ENCODE measurements at places on chromosomes 1 and 21.

DNA sequence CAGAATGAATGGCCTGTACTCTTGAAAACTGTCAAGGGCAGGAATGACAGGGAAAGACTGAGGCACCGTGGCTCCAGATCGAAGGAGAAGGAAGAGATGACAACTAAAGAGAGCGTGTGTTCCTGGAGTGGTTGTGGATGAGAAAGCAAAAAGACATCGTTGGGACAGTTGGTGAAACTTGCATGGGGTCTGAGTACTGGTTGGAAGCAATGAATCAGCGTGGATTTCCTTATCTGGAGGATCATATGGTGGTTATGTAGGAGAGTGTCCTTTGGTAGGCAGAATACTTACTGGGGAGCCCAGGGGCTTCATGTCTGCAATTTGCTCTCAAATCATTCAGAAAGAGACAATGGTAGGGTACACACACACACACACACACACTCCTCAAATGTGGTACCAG is 13.9 kb downstream of the LEMD1 start:
- no peak for DNase-seq

GRCh38 chr1:25954282-25954938 is 43.5 kb downstream of the PAFAH2 start:
- no peak for DNase-seq

- no peak for DNase-seq
Measured at GRCh38 chr1:31239653-31240241, at the start of gene NKAIN1. NKAIN1 (minus strand) TSS chr1:31239887; CDS start chr1:31239547, 340 bp downstream.

GRCh38 chr1:115275216-115275615 is 62.8 kb downstream of the NGF start:
- DNase-seq, result no peak

GRCh38 chr21:25558123-25558522 is 49.2 kb downstream of the MRPL39 start:
- DNase-seq, result no peak

- no peak for DNase-seq
Measured at GRCh38 chr1:15963968-15964648, 11.8 kb downstream of the ZBTB17 start.

DNA sequence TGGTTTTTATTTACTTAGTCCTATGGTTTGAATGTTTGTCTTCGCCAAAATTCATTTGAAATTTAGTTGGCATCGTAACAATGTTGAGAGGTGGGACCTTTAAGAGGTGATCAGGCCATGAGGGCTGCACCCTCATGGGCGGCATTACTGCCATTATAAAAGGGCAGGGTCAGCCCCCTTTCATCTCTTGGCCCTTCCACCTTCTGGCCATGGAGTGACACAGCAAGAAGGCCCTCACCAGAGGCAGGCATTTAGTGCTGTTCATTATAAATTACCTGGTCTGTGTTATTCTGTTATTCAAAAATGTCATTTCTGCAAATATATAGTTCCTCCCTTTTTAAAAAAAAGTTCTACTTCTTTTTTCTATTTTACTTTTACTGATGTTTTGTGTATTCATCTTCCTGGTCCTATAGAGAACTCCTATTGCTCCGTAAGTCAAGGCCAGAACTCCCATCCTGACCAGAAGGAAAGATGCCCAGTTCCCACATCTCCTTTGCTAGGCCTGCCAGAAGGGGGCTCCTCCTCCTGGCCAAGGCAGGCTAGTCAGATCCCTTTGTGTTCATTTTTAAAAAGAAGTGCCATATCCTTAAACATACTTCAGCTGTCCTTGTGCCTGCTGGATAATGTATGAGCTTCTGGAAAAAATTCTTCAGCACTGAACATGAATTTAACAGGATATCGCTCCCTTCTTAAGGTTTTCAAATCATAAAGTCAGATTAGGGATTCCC is 10.0 kb upstream of the LBR start:
- DNase-seq, result no peak

GRCh38 chr1:221620437-221621384 is 121.2 kb downstream of the DUSP10 start:
- no peak for DNase-seq

GRCh38 chr1:167893798-167894197 is 20.1 kb downstream of the ADCY10 start:
- DNase-seq, result no peak

DNA sequence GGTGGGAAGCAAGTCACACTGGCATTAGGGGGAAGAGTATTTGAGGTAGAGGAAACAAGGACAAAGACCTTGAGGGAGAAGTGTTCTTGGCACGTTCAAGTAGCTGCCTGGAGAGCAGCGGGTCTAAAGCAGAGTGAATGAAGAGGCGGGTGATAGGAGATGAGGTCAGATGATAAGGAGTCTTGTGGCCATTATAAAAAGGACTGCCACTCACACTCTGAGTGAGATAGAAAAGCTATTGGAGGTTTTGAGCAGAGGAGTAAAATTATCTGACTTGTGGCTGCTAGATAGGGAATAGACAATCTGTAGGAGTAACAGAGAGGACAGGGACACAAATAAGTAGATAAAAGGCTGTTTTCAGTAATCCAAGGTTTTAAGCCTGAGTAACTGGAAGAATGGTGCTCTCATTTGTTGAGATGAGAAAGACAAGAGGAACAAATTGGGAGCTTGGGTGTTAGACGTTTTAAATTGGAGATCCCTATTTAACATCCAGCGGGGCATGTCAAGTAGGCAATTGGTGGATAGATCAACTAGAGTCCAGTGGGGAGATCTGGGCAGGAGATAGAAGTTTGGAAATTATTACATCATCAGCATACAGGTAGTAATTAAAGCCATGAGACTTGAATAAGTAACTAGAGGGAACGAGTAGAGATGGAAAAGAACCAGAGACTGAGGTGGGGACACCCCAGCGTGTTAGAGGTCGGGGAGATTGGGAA is 43.7 kb downstream of the HENMT1 start:
- no peak for DNase-seq

DNA sequence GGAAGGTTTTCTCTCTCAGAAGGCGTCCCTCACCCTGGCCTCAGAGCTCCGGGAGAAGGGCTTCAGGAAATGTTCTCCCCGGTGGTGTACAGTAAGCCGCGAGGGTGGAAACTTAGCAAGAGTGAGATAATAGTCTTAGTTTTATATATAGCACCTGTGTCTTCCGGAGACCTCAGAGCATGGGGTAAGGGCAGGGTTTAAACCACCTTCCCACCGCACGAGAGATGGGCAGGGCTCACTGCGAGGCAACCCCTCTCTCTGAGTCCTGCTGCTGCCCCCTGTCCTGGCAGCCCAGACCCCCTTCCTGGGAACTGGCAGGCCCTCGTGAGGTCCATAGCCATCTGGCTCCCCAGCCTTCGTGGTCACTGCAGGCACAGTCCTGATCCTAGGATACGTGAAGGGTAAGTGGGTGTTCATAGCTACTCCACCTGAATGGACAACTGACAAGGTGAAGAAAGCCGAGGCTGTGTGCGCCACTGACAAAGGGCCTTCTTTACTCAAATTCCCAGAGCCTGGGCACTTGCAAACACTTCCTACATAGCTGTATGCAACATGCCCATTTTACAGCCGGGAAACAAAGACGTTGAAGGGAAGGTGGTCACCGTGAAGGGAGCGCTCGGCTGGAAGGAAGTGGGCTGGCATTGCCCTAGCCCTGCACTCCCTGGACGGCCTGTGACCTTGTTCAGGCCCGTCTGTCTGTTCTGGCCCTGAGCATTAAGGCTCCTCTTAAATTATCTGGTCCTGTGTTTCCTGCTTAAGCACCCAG is 26.9 kb downstream of the ITPKB start:
- no peak for DNase-seq

DNA sequence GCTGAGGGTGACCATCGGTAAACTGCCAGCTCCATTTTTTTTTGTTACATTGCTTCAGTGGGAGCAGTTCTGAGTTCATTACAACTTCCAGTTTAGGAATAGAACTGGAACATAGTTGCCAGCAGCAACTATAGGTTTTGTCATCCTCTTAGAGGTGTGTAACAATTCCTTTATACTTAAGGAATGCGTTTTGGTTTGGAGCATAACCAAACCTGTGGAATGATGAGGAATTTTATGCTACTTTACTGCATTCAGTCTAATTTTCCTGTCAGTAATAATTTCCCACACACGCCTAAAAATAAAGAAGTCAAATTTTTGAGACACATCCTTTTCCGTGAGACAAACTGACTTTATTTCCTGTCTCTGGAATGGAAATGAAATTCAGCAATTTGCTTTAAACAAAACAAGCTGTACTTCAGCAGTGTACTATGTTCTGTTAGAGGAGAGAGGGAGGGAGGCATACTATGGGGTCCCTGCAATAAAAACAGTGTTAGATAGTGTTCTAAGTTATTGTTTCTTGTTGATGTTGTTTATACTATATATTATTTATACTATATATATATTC is 4.8 kb upstream of the AMPD1 start:
- no peak for DNase-seq

DNA sequence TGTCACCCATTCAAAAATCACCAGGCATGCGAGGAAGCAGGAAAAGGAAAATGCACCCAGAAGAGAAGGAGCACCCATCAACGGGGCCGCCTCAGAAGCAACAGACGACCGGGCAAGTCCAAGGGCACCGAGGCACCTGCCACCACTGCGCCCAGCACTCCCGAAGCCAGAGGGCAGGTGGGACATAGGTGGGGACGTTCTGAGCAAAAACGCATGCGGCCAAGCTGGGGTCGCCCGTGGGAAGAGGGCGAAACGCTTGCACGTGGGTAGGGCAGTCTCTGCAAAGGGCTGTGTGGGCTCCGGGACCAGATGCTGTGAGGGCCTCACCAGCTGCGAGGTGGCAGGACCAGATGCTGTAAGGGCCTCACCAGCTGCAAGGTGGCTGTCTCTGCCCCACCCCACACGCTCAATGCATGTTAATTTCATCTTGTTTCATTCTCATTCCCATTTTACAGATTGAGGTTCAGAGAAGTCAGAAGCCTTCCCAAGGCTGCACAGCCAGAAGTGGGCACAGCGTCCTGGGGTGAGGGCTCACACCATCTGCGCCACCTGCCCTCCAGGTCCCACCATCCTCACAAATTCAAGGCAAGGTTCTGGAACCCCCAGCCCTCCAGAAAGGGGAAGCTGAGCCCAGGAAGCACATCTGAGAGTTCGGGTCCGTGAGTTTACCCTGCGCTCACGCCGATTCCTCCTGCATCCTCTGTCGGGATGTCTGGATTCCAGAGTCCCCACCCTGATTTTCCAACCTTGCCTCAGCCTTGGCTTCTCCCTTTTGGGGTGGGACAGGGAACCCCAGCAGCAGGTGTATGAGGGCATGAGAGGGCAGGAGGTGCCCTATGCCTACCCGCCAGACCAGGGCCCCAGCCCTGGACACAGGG is 8.2 kb upstream of the SAMD11 start:
- no peak for DNase-seq

DNA sequence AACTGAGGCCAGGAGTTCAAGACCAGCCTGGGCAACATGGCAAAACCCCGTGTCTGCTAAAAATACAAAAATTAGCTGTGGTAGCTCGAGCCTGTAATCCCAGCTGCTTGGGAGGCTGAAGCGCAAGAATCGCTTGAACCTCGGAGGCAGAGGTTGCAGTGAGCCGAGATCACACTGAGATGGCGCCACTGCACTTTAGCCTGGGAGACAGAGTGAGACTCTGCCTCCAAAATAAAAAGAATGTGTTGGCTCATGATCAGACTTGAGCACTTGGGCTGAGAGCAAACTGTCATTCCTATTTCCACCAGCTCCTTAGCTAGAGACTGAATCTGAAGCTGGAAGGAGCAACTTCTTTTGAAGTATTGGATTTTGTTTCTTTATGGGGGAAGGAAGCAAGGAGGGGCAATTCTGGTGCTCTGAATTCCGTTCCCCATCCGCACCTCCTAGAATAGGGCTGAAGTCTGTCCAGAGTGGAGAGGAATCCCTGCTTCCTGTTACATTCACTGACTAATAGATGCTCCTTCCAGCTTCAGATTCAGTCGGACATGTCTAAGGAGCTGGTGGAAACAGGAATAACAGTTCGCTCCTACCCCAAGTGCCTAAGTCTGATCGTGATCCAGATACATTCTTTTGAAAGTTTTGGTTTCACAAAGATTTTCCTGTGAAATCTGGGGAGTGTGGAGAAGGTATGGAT is 3.8 kb downstream of the ZNF672 start:
- no peak for DNase-seq

DNA sequence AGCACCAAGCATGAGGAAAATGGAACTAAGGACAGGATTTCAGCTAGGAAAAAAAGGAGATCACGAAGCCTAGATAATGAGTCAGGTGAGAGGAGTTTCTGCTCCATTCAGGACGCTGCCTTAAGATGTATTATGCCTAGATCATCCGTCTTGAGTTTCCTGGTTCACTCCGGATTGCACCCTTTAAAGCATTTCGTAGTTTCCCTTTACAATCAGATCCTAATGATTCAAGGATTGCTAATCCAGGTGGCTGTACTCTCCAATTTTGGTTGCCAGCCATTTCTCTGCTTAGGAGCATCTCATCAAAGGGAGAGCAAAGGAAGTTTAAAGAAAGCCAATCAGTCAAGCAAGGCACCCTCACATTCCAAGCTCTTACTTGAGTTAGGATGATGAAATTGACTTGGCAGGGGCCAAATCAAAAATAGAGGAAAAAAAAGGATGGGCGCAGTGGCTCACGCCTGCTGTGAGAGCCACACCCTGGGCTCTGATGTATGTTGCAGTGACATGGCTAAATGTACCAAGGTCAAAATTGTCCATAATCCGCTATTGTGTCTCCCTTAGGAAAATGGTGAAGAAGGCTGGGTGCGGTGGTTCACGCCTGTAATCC is 156.9 kb upstream of the SOD1 start:
- no peak for DNase-seq

GRCh38 chr1:168343566-168343965 is 62.9 kb downstream of the TBX19 start:
- DNase-seq, result no peak

GRCh38 chr1:67824766-67825165 is 8.5 kb downstream of the GNG12 start:
- no peak for DNase-seq

DNA sequence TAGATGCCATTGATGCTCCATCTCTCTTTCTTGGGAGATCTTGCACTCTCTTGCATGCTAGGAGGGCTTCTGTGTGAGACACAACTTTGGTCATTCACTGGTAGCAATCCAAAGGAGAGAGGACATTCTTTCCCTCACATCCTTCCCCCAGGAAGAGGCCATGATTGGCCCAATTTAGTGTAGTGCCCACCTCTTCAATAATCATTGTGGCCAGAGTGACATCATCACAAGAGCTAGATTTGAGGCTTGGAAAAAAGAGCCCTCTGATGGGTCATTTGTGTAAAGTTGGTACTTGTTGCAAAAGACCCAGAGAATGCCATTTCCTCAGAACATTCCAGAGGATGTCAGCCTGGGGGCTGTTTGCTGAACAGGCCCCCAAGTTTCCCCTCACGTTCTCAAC is 30.2 kb downstream of the S100A6 start:
- DNase-seq, result no peak

DNA sequence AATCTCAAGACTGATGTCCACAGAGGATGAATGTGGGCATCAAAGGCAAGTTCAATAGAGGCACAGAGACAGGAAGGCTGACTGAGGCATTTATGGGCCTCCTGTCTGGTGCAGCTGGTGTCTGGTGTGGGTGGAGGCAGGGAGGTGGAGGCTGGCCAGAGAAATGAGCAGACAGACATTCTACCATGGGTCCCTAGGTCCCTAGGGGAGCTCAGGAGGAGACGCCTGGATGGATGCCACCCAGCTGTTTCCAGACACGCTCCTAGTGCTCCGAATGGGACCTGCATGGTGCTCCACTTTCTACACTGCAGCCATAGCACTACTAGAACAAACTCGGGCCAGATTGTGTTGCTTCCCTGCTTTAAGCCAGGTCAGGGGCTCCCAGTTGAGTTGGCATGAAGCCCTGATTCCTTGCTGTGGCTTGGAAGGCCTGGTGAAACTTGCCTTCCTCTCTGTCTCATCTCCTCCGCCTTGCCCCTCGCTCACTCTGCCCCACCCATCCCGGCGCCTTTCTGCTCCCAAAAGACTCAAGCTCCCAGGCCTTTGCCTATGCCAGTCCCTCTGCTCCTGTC is 25.3 kb downstream of the PADI2 start:
- DNase-seq, result no peak

- no peak for DNase-seq
Measured at GRCh38 chr1:9459816-9460407, 79.4 kb upstream of the SLC25A33 start.
